ENCODE measurements at places on chromosomes 4 and X.

- no peak for DNase-seq
Measured at GRCh38 chr4:91914176-91914804, 389.5 kb upstream of the GRID2 start.

- DNase-seq: no peak
Measured at GRCh38 chr4:128068918-128069317, 7.8 kb downstream of the LARP1B start.

DNA sequence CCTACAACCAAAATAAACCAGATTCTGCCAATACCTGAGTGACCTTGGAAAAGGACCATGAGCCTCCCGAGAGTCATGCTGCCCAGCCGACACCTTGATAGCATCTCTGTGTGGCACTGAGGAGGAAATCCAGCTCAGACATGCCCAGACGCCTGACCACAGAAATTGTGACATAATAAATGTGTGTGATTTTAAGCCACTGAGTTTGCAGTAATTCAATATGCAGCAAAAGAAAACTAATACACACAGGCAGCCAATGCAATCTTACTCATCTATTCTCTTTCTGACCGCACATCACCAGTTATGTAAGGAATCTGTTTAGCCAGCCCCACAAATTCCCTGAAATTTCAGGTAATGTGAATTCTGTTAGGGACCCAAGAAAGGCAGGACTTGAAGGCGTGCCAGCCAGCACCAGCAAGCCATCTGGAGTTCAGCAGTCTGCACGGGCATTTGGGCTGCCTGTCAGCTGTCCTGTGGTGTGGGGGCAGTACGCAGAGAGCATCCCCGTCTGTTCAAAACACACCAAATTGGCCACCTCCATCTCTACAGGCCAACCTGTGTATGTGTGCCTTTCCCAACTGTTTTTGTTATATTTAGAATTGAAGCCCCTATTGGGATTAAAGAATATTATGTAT lies 176.4 kb downstream of the NLGN4X start:
- no peak for DNase-seq

- DNase-seq: peak; percentile 73
Measured at GRCh38 chr4:51843309-51844152, 578 bp downstream of the DCUN1D4 start.

DNA sequence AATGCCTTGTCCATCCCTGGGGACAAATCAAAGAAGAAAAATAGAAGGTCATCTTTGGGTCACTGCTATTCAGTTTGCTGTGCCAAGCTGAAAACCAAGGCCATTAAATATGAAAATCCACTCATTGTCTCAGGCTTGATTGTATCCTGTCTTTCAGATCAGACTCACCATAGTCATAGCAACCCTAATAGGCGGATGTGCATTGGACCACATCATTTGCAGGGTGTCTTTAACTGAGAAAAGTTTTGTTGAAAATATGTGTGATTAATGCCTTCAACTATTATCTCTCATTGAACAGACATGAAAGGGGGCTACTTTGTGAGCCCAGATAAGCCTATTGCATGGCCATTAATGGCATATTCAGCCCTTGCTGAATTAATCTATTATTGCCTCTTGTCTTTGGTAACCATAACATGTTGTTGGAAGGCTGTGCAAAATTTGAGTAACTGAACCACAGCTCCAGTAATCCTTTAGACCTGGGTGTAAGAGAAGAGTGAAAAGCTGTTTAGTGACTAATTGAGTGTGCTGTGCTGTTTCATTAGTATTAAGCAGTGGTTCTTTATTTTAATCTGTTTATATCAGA lies 453.6 kb upstream of the EPHA5 start:
- no peak for DNase-seq

DNA sequence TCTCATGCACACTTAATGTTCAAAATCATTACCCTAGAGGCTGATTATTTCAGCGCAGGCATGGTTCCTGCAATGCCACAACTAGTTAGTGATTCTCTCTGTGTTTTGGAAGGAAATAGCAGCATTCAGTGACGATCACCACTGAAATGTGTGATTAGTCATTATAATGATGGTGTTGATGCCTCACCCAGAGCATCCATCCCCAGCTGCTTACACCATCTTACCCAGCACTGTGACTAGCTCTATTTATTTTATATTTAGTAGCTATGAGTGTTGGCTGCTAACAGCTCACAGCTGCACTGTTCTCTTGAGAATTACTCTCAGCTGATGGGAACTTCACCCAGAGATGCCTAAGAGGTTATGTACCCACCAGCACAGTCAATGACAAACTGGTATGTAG lies 60.5 kb upstream of the TSPAN7 start:
- DNase-seq: no peak

DNA sequence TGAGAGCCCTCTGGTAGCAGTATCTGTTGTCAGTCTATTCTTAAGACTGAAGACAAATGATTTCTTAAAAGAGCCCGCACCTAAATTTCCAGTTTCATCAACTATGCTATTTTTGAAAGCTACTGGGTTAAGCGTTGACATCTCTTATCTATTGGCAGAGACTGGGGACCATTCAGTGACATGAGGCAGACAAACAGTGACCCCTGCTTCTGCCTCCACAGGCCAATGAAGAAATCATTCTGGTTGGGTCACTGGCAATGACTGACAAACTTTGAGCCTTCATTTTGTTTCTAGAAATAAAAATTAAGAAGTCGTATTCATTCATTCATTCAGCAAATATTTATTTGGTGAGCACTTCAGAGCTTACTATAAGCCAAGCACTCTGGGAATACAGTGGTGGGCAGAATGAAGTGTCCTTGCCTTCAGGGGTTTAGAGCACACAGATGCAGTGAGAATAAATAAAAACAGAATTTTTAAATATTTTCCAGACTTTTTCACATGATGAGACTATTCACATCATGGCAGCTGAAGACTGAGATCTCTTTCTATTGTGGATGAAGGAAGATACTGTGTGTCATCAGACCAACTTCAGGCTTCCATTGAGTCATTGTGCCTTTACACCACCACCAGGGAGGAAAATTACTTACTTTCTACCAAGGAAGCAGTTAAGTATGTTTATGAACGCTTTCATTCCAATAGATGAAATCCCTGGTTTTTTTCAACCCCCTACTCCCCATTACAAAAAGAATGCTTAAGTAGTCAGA lies 36.0 kb downstream of the SORBS2 start:
- no peak for DNase-seq

DNA sequence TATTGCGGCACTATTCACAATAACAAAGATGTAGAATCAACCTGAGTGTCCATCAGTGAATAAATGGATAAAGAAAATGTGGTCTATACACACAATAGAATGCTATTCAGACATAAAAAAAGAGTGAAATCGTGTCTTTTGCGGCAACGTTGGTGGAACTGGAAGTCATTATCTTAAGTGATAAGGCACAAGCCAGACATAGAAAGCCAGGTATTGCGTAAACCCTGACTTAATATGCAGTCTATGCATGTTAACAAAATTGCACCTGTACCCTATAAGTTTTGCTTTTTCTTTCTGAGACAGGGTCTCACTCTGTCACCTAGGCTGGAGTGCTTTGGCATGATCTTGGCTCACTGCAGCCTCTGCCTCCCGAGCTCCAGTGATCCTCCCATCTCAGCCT lies 28.6 kb downstream of the KIAA0232 start:
- no peak for DNase-seq

GRCh38 chr4:27728892-27729291 lies 868.3 kb downstream of the STIM2 start:
- no peak for DNase-seq

DNA sequence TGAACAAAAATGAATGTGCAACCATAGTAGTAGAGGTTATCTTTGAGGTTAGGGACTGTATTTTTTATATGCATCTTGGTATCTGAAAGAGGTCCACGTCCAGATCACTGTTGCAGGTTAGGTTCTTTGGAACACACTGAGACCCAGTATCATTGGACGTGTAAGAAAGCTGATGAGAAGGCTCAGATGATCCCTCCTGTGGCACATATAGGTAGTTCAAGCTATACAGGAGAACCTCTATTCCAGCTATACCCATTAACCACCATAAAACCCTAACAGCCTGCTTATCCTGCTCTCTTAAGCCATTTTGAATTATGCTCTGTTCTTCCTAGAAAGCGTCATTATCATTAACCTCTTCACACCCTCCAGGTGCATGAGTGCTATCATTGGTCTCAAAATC lies 930.7 kb upstream of the HS3ST1 start:
- no peak for DNase-seq

Measured in heart right ventricle (tissue), 16 donors.